Mesenchymal stem cell (in vitro differentiated cells and primary cell): ENCODE measurements at places on chromosomes 12 and 14.
A peak's percentile ranks its signal among the peaks of the same experiment; 100 is the strongest.

DNA sequence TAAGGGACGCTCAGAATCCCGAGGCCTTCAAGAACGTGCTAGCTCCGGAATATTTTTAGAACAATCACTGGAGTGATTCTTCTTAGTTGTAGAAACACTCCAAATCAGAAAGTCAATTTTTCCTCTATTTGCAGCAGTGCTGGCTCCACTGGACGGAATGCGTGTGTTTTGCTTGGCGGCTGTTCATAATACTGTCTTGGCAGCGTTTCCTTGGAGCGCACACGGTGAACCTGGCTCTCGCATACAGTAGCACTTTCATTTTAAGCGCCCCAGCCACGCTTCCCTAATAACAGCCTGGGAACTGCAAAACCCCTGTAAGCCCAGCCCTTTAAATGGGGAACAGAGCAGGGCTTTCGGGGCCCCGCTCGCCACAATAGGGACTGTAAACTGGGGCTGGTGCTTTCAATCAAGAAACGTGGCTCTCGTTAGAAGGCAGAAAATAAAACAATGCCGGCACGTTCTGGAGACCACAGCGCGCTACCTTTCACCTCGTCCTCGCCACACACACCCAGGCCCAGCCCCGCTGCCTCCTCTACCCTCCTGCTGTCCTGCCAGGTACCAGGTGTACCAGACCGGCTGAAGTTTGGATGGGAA lies 79.9 kb downstream of the BCL11B start:
- no peak overlapping the region for H3K27ac ChIP-seq
- H3K4me3 ChIP-seq: peak overlapping the region; percentile 74
- peaks cover 32% of the 10 kb centered on the region for H3K27me3 ChIP-seq

GRCh38 chr14:81441626-81442134 lies 41.6 kb upstream of the STON2 start:
- DNase-seq: no peak
- H3K27ac ChIP-seq: no peak overlapping the region
- H3K4me1 ChIP-seq: peaks cover 5% of the 10 kb centered on the region
- no peak overlapping the region for H3K4me3 ChIP-seq
- H3K27me3 ChIP-seq: peaks cover 57% of the 10 kb centered on the region

GRCh38 chr14:74974364-74975058 lies 19.1 kb upstream of the PGF start:
- H3K4me3 ChIP-seq: no peak overlapping the region
- no peak overlapping the region for H3K27ac ChIP-seq
- H3K4me1 ChIP-seq: peaks cover 33% of the 10 kb centered on the region
- no peak for DNase-seq

DNA sequence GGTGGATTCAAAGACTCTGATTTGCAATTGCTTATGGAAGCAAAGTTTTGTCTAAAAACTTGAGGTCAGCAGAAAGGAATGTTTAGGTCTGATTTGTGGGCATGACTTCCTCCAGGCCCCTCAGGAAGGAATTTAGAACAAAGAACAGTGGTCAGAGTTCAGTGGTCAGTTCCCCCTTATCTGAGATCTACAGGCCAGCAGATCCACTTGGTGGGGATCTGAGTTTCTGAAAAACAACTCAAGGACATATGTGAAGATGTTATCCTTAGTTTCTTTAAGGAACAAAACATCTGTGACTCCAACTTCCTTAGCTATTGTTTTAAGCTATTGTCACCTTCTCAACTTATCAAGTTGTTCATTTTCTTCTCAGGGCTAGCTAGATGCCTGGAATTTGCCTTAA lies 28.0 kb upstream of the NAA30 start:
- peak overlapping the region; percentile 38 for H3K27ac ChIP-seq
- DNase-seq: no peak
- no peaks in the 10 kb centered on the region for H3K4me1 ChIP-seq

- no peak overlapping the region for H3K27ac ChIP-seq
- H3K27me3 ChIP-seq: peaks cover 64% of the 10 kb centered on the region
- peaks cover 42% of the 10 kb centered on the region for H3K4me1 ChIP-seq
- DNase-seq: no peak
- no peak overlapping the region for H3K4me3 ChIP-seq
These were observed 1.4 kb downstream of the AQP5 start for GRCh38 chr12:49962861-49963765.

DNA sequence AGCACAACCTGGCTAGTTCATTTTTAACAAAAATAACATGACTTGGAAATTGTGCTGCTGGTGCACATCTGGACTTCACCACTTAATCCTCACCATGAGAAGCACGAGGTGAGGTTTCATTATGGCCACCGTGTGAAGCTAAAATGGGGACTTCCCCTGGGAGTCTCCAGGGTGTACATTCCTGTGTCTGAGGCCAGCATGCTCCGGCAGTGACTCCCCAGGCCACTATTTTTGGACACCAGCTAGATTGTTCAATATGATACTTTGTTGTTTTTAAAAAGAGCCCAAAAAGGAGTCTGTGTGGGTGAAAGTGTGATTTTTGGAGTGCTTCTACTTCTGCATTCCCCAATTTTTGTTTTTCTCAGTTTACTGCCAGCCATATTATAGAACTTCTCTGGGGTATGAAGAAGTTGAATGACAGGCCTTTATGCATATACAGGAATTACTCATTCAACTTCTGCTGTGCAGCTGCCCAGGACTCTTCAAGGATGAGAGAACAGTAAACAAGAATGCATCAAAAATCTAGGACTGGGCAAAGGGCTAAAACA lies 16.9 kb upstream of the AICDA start:
- no peaks in the 10 kb centered on the region for H3K36me3 ChIP-seq
- peaks cover 5% of the 10 kb centered on the region for H3K4me1 ChIP-seq
- DNase-seq: peak; percentile 54
- peak overlapping the region; percentile 46 for H3K27ac ChIP-seq
- peak overlapping the region; percentile 18 for H3K4me3 ChIP-seq

GRCh38 chr12:67710582-67710981 lies 62.0 kb downstream of the DYRK2 start:
- H3K36me3 ChIP-seq: no peaks in the 10 kb centered on the region
- H3K4me1 ChIP-seq: peaks cover 2% of the 10 kb centered on the region
- H3K27me3 ChIP-seq: no peaks in the 10 kb centered on the region

DNA sequence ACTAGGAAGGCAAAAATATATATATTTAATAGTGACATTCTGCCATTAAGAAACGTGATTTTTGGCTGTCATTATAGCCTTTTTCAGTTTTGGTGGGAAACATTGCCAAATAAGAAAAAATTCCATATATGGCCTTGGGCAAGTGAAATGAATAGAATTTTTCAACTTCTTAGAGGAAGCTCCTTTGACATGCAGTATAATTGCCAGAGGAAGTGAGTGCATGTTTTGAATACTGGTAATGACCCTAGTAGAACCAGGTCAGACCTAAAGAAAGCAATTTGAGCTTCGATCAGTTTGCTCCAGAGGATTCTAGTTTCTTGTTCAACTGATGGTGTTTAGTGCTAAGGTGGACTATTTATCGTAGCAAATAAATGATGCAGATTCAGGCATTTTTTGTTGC lies 26.2 kb upstream of the TRIM9 start:
- no peaks in the 10 kb centered on the region for H3K36me3 ChIP-seq
- DNase-seq: no peak
- no peak overlapping the region for H3K4me3 ChIP-seq
- H3K27ac ChIP-seq: no peak overlapping the region

- H3K27ac ChIP-seq: no peak overlapping the region
- H3K4me1 ChIP-seq: peaks cover 16% of the 10 kb centered on the region
- no peaks in the 10 kb centered on the region for H3K27me3 ChIP-seq
- peaks cover 26% of the 10 kb centered on the region for H3K36me3 ChIP-seq
- no peak for DNase-seq
These were observed 22.0 kb downstream of the CHGA start for GRCh38 chr14:92944976-92945375.

GRCh38 chr14:100312877-100313400 lies 6.7 kb upstream of the SLC25A29 start:
- H3K4me3 ChIP-seq: no peak overlapping the region
- peaks cover 27% of the 10 kb centered on the region for H3K27me3 ChIP-seq
- no peak overlapping the region for H3K27ac ChIP-seq
- H3K36me3 ChIP-seq: no peaks in the 10 kb centered on the region
- peaks cover 18% of the 10 kb centered on the region for H3K4me1 ChIP-seq

DNA sequence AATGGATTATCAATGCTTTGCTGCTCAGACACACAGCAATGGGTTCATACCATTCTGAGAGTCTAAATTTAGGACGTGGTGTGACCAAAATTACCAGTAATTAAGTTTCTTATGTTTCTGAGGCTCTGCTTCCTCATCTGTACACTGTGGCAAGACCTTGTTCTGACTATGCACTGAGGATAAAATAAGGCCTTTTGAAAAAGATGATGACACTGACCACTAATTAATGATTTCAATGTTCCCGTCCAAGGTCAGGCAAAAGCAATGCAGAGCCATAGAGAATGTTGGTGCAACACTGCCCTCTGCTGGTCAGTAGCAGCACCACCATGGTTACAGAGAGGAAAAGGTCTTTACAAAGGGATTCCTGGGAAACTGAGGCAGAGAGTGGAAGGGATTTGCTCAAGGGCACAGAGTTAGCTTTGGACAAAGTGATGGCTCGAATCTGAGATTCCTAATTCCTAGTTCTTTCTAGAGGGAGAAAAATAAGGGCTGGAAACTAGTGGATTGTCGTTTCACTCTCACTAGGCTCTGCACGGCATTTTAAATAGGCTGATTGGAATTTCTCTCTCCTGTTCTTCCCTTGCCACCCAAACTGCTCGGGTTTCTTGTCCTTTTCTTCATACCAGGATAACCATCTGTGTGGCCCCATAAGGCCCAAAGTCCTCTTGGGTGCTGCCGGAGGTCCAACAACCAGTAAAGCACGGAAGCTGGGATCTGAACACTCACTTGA lies 22.3 kb upstream of the P2RX7 start:
- no peak overlapping the region for H3K27ac ChIP-seq
- no peak overlapping the region for H3K4me3 ChIP-seq
- no peaks in the 10 kb centered on the region for H3K4me1 ChIP-seq
- no peaks in the 10 kb centered on the region for H3K36me3 ChIP-seq

DNA sequence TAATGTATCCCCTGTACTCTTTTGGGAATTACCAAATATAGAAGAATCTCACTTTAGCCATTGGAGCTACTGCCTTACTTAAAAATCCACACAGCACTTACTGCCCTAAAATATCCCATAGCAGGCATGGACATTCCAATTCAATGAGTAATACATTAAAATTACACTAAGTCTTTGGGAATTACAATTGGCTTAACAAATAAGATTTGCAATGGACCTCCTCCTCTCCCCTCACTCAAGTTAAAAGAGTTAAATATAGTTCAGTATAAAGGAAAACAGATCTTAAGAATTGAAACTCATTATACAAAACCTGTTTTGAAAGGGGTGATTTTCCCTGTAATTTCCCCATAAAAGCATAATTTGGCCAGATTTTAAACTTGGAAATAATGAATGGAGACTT lies 477.1 kb downstream of the SLC16A7 start:
- no peaks in the 10 kb centered on the region for H3K4me1 ChIP-seq
- no peaks in the 10 kb centered on the region for H3K27me3 ChIP-seq
- H3K27ac ChIP-seq: no peak overlapping the region
- no peaks in the 10 kb centered on the region for H3K36me3 ChIP-seq
- no peak overlapping the region for H3K4me3 ChIP-seq
